ENCODE measurements at places on chromosomes 16 and 17.

DNA sequence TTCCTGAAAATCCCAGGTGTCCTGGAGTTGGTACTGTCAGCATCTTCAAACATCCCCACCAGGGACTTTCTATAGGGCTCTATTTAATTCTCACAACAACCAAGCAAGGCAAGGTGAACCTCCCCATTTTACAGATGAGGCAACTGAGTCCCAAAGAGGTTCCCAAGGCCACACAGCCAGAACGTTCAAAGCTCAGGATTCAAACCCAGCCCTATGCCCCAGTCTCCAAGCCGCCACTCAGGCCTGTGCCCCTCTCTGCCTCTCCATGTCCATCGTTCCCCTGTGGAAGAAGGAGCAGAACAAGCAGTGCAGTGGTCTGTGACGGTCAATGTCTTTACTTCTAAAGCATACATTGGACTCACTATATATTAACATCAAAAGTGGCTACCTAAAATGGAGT lies 6.1 kb downstream of the ZNF319 start:
- DNase-seq: no peak

- peak; percentile 83 for DNase-seq
These were observed at the start of gene MRC2 for GRCh38 chr17:62627219-62627903. Gene MRC2, plus strand, starts transcription at chr17:62627670. Its CDS starts 133 bp downstream, at chr17:62627803.

DNA sequence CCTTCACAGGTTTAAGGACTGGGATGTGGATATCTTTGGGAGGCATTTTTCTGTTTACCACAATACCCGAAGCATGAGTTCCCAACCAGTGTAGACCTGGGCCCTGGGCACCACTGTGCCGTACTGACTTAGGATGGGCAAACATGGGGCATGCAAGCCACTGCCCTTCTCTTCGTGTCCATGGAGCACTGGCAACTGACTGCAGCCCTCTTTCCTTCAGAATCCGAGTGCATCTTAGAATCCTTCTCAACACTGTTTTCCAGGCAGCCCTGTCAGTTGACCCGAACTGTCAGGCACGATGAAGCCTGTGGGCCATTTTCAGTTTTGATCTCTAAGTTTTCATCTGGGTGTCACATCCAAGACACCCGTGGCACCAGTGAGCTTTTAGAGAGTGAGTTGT lies 59.2 kb downstream of the SHISA6 start:
- DNase-seq: no peak

GRCh38 chr16:31113121-31114120 lies 4.0 kb upstream of the KAT8 start:
- no peak for DNase-seq

DNA sequence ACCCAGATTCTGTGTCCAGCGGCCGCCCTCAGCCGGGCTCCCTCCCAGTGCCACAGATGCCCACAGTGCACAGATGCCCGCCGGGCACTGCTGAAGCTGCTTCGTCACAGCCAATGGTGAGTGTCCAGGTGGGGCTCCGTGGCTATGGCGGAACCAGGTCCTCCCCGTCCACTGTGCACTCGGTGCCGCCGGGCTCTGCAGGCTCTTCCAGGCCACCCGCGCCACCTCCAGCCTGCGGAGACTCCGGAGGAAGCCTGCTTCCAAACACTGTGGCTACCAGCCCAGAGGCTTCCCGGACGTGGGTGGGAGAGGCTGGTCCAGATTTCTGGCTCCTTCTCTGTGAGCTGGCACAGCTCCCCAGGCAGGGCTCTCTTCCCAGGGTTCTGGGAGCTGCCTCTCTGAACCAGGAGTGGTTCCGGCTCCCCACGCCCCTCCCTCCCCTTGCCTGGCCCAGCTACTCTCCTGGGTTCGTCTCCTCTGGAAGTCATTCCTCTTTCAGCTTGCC lies 2.8 kb upstream of the PYCR1 start:
- no peak for DNase-seq

DNA sequence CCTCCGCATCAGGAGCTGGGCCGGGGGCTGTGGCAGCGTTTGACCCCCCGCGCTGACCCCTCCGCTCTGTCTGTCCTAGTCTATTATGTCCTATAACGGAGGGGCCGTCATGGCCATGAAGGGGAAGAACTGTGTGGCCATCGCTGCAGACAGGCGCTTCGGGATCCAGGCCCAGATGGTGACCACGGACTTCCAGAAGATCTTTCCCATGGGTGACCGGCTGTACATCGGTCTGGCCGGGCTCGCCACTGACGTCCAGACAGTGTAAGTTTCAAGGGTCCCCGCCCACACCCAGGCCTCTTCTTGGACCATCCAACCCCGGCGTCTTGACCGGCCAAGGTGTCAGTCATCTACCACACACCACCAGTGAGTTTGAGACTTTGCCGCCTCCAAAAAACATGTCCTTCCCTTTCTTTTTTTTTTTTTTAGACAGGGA lies 548 bp downstream of the PSMB3 start:
- no peak for DNase-seq

DNA sequence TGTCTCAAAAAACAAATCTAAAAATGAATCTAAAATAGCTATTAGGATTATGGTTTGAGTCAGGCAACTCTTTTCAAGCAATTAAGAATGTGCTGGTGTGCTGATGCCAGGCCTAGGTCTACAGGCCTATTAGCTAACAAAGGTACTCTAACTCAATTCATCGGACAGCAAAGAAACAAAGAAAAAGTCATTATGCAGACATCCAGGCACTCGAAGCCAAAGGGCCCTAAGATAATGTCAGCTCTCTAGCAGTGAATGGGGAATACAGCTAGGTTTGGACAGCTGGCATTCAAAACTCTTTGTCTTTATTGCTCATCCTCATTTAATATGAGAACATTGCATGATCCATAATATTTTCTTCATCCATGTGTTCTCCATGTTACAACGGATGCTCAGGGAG lies 108.5 kb downstream of the TMEM114 start:
- no peak for DNase-seq

DNA sequence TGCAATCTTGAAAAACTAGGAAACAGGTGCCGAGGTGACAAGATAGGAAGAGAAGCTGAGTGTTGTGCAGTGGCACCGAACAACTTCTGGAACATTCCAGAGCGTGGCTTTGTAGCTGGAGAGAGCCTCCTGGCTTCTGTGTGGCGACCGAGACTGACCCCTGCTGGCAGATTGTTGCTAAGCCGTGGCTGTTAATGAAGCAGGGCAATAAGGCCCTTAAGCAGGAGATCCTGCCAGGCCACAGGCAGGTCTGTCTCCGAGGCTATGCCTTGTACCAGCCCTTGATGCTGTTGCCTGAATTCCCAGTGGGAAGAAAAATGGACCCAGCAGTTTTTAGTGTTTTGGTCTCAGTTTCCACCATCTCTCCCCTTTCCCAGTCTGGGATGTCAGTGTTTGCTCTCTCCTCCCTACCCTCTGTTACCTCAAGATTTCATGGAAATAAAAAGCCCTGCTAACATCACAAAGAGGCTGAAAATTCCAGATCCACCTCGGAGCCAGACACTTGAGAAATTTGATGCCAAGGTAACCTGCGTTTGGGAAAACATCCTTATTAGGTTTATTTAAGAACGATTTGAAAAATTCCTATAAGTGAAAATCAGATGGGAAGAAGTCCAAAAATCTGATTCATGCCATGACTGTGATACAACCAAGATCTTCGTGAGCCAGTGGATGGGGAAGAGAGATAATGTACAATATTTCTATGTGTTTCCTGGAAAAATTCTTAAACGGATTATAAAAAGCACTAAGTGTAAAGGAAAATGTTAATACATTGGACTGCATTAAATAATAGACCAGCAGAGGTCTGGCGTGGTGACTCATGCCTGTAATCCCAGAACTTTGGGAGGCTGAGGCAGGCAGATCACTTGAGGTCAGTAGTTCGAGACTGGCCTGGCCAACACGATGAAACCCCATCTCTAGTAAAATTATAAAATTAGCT lies 265.1 kb downstream of the PRKCA start:
- DNase-seq: peak; percentile 92

- no peak for DNase-seq
These were observed 1.2 kb downstream of the CDT1 start for GRCh38 chr16:88804552-88805339.

DNA sequence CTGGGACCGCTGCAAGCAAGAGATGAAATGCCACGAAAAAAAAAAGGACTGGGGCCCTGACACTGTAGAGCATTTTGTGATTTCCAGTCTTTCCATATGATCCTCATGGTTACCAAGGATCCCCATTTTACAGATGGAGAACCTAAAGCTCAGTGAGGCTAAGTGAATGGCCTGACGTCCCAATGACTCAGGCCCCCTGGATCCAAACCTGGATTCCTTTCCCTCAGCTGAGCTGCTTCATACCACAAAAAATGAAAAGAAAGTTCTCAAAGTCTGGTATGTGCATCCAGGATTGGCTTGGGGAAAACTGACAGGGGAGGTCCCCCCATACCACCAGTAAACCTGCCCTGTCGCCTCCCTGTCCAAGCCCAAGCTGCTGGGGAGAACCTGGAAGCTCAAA lies 80.5 kb downstream of the TEX14 start:
- no peak for DNase-seq

DNA sequence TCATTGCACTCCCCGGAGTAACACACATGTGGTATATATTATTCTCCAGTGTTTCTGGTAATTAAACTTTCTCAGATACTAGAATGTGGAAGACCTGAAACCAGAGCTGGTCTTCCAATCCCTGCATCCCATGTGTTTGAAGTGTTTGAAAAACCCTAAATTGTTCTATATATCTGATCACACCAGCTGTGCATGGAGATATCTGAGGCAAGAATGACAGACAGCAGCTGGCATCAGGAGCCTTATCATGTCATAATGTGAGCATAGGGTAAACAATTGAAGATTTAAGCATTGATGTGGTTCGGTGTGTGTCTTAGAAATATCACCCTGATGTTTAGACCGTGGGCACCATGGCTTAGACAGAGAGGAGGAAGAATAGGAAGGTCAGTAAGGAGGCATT lies 251.0 kb downstream of the CDH11 start:
- DNase-seq: no peak

- DNase-seq: no peak
These were observed 87.1 kb downstream of the AIPL1 start for GRCh38 chr17:6347776-6348175.

DNA sequence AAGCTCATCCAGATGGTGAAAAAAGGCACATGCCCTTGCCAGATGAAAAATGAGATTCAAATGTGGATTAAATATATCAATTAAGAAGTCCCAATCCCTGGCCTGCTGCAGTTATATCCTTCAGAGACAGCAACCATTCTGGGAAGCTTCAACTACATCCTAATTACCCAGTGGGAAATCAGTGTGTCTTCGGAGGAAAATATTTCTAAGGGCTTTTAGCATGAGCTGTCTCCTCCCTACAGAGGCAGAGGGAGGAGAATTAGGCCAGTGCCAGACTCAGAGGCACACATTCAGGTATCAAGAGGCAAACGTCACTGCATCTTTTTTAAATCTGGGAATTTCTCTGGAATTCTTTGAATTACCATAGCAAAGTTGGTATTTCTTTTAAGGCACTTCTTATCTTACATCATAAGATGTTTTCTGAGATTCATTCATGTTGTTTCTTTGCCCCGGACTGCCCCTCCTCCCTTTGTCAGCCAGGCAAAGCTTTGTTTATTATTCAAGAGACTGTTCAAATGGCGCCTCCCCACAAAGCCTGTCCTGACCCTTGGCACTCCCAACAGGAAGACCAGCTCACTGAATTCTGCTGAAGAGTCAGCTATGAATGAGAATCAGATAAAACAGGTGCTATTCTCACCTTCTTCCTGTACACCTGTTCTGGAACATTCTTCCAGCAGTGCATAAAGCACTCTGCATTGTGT lies 38.3 kb upstream of the SMPD3 start:
- DNase-seq: no peak

DNA sequence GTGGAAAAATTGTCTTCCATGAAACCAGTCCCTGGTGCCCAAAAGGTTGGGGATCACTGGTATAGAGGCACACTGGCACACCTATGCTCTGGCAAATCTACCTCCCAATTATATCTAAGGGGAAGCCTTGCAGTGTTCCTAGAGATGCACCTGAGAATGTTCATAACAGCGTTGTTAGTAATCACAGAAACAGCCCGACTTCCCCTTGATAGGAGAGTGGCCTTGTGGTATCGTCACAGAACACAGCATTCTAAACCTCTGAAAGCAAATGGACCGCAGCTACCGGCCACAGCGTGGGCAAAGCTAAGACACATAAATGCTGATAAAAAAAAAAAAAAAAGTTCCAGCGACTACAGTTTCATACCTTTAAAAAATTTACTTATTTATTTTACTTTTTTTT lies 39.1 kb upstream of the ADGRG1 start:
- DNase-seq: no peak

DNA sequence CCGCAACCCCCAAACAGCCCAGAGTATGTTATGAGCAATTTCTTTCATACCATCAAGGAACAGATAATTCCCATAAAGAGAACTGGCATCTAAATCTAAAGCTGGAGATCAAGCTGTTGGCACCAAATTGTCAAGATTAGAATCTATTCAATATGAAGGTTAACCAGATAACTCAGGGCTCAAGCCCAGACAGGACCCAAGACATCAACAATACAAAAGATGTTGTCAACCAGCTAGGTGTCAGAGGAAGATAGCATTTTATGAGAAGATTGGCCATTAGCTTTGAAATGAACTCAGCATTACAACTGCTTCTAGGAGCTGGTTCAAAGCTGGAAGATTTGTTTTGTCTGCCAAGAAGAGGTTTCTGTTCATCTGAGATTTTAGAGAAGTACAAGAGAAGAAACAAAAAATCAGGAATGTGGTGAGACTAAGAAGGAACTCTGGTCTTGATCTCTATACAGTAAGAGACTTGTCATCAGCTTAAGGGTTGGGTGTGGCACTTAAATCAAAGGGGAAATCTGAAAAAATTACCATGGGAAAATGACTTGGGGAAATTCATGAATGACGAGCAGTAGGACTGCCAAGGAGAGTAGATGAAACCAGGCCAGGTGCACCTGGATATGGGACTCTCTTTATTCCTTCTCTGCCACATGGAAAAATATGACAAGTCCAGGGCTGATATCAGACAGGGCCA lies 64.2 kb upstream of the COX10 start:
- DNase-seq: no peak

DNA sequence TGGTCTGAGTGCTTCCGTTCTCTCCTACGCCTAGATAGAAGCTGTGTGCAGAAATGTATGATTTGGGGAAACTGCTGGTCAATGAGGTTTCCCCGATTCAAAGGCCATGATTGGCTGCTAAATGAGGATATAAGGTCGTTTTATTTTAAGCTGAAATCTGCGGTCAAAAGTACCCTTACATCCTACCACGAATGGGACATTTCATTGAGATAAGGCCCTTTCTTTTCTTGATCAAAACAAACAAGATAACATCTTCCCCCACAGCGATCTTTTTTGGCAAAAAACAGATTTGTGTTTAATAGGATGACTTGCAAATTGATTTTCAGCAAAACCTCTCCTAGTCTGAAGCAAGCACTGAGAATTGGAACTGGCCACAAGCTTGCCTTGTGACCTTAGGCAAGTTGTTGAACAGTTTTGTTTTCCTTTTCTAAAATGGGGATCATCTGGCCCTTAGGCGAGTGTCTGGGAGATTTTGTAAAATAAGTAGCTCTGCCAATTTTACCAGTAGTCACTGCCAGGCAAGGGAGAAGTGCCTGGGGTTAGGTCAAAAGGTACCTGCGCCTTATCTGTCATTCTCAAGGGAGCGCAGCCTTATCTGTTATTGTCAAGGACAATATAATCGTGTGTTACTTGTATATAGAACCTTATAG lies 635 bp downstream of the SCPEP1 start:
- DNase-seq: no peak

Data from amniotic epithelial cell (primary cell).